ENCODE measurements at places on chromosomes 5 and 9.

GRCh38 chr5:77133061-77133758 lies 46.1 kb upstream of the ZBED3 start:
- no peak for DNase-seq

GRCh38 chr5:176485176-176485575 lies 37.0 kb downstream of the FAF2 start:
- DNase-seq, result no peak

DNA sequence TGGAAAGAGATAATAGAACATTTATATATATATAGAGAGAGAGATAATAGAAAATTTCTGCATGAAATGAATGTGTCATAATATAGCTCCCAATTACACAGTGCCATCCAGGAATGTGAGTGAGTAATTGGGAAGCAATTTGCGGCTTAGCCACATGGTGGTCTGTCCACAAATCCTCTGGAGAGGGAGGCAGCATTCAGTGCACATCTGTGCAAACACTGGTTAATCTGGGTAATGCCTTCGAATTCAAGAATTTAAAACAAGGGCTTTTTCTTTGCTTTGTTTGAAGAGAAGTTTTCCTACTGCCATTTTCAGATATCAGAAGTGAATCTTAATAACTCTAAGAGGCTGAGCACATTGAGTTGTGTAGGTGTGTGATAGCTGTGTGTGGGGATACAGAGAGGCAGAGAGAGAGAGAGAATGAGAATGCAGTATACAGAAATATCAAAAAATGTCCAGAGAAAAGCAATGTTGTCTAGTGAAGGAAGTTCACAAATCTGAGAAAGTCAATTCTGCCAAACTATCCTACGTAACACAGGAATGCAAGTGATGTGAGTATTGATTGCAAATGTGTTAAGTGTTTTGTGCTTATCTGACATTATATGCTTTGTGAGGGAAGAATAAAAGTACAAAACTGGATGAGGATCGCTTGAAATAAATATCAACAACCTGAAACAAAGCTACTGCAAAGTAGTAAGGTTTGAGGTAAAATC lies 134.6 kb downstream of the EDIL3 start:
- DNase-seq, result no peak

DNA sequence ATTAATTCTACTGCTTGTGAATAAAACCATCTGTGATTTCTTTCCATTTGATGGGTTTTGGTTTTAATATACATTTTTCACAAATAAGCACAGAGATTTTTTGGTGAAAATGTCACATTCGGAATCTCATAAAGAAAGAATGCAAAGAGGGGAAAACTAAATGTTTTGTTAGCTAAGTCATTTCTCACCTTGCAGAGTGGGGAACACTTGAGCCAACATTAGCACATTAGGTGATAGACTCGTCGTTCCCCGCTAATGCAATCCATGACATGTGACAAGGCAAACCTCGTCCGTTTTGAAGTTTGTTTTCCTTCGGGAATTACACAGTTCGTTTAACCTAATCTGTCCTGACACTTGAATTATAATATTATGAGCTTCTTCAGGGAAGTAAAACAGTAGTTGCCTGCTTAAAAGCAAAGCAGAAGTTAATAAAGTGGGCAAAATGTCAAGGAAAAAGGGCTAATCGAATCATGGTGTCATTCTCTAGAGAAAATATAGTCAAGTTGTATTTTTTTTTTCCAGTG lies 95.8 kb upstream of the LMX1B start:
- no peak for DNase-seq

- no peak for DNase-seq
Observed at GRCh38 chr5:5739490-5739945, 317.0 kb downstream of the ICE1 start.

- no peak for DNase-seq
Observed at GRCh38 chr5:117262572-117263131, 688.0 kb upstream of the SEMA6A start.

DNA sequence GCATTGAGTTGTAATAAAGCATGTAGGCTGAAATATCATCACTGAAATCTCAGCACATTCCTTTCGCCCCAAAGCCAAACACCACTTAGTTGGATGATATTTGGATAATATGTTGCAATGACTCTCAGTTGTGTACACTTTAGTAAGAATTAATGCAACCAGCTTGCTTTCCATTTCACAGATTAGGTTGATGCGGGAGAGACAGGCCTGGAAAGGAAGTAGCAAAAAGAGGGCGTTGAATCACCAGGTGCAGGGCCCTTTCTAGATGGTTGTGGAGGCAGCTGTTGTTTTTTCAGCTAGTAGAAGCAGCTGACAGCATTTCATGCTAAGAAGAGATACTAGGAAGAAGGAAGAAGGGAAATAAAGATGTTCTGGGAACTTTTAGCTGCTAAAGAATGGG lies 30.9 kb downstream of the DMRT3 start:
- DNase-seq, result no peak

DNA sequence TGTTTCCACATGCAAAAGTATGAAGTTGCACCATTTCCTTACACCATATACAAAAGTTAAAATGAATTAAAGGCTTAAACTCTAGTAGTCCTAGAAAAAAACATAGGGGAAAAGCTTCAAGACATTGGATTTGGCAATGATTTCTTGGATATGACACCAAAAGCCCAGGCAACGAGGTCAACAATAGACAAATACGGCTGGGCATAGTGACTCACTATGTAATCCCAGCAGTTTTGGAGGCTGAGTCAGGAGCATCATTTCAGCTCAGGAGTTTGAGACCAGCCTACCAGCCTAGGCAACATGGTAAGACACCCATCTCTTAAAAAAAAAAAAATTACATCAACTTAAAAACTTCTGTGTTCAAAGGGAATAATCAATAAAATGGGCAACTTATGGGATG lies 30.9 kb upstream of the SREK1 start:
- no peak for DNase-seq

DNA sequence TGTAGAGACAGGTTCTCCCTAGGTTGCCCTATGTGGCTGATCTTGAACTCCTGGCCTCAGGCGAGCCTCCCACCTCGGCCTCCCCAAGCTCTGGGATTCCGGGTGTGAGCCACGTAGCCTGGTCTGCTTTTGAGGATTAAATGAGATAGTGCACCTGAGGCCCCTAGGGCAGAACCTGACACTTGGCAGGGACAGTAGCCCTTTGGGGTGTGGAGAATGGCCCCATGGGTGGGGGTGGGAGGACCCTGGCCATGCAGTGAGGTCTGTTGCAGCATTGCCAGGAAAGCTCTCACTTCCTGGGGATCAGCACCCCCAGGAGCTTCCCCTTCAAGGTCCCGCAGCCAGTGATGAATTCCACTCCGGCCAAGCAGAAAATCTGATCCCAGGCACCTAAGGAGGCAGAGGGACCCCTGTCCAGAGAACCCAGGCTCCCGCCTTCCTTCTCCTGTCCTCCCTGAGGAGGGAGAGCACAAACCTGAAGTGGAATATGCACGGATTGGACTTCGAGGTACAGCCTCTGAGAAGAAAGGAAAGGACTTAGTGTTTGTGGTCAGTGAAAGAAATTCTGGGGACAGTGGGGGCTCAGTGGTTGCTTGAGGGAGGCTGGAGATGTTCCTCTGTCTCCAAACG lies 73.9 kb upstream of the UNC5A start:
- no peak for DNase-seq

DNA sequence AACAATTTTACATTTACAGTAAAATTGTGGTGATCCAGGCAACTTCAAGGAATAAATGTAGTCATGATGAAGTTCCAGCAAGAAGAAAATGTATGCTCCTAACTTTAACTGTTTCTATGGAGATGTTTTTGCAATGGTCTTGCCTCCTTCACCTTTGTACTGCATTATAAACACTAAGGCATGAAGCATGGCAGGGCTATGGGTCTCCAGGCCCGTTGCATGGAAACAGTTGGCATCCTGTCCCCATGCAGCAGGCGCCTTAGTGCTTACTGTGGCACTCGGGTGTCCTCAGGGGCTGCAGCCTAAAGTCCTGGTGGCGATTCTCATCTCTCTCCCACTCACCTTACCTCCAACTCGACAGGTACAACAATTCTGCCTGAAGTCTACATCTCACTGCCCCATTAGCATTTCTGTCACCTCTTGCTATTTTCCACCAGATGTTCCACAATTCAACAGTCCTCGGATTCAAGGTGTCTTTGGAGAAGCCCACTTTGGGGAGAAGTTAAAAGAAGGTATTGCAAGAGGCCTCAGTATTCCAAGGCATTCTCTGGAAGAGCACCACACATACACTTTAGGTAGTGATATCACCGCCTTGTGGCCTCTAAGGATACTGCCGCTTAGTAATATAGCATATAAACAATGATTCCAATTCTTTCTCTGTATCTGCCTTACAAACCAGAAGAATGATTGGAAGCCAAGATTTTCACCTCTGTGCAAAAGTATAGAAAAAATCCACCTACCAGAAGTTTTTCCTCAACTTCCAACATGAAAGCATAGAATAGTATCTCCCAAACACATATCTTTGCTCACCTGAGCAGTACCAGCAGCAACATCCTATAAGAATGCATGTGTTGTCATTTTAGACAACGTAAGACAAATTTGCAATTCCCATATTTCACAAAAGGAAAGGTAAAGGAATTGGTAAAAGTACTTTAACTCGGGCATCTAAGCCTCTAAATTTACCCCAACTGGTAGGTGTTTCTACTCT lies 5.1 kb downstream of the LIFR start:
- DNase-seq, result peak; percentile 52

- DNase-seq, result no peak
Observed at GRCh38 chr9:78713614-78714405, 416.9 kb downstream of the PSAT1 start.

GRCh38 chr5:154783774-154784460 lies 28.7 kb downstream of the LARP1 start:
- DNase-seq, result no peak

- no peak for DNase-seq
Observed at GRCh38 chr9:19457693-19458009, 48.8 kb downstream of the ACER2 start.

GRCh38 chr5:53416144-53416738 lies 64.2 kb upstream of the FST start:
- DNase-seq, result peak; percentile 17

DNA sequence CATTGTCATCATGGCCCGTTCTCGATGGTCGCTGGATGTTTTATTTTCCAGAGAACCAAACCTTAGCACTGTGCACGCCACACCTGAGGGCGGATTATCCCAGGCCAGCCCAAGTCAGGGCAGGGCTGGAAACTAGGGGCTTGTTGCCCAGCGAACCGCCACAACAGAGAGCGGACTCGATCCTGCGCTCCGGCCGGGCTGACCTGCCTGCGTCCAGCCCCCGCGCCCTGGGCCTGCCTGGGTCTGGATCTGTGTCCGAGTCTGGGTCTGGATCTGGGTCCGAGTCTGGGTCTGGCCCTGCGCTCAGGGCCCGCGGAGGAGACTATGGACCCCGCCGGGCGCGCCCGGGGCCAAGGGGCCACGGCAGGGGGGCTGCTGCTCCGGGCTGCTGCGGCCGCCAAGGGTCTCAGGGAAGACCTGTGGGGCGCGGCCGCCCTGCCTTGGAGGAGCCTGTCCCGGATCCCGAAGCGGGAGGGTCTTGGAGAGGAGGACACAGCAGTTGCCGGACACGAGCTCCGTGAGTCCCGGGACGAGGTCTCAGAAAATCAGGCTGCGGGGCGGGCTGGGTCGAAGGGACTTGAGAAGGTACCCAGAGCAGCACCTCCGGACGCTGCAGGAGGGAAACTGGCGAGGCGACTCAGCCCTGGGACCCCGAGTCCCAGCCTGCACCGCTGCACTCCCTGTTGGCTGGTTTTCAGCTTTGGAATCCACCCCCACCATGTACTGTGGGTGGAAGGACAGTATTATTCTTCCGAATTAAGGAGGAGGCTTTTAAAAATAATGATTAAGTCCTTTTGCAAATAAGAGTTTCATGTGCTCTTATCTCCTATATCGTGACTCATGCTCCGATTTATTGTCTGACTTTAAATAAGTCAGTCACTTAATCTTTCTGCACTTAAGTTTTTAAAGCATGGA lies at the start of gene ANKDD1B:
TSS of gene ANKDD1B (plus strand) at position 143 of the 915 bp plus-strand sequence. CDS start at position 325, 182 bp downstream.
- peak; percentile 68 for DNase-seq

- DNase-seq, result no peak
Observed at GRCh38 chr9:98087420-98088354, 31.2 kb downstream of the NANS start.

GRCh38 chr5:86461169-86461956 lies 156.4 kb upstream of the COX7C start:
- peak; percentile 80 for DNase-seq

DNA sequence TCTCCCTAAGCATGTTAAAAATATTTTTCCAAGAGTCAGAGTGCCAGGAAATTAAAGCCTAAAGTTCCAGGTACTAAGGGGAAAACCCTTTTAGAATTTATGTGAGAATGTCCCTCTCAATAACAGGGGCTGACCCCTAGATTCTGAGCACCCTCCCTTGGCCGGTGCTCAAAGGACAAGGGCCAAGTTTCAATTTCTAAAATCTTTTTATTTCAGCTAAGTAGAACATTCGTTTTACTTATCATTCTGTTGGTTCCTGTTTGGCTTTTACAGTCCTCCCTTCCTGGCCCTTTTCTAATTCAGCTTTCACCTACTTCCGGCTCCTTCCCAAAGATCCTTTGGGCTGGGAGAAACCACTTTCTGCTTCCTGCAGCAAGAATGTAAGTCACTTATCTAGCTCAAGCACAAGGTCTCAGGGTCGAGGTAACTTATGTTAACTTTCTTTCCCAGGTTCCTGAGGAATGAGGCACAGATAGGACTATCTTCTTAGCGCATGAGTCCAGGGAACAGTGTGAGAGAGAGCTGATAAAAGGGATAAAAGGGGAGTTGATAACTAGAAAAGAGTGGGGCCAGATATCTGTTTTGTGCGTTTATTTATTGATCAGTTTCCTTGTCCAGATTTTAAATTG lies 34.6 kb upstream of the F2RL2 start:
- no peak for DNase-seq

- peak; percentile 72 for DNase-seq
Observed at GRCh38 chr5:163347671-163348070, 89.7 kb upstream of the CCNG1 start.

- DNase-seq, result no peak
Observed at GRCh38 chr9:105281926-105282325, 37.5 kb downstream of the SLC44A1 start.

- DNase-seq, result no peak
Observed at GRCh38 chr5:4028384-4028783, 432.8 kb downstream of the IRX1 start.

GRCh38 chr9:111630182-111630963 lies 761 bp upstream of the DNAJC25 start:
- DNase-seq, result no peak

DNA sequence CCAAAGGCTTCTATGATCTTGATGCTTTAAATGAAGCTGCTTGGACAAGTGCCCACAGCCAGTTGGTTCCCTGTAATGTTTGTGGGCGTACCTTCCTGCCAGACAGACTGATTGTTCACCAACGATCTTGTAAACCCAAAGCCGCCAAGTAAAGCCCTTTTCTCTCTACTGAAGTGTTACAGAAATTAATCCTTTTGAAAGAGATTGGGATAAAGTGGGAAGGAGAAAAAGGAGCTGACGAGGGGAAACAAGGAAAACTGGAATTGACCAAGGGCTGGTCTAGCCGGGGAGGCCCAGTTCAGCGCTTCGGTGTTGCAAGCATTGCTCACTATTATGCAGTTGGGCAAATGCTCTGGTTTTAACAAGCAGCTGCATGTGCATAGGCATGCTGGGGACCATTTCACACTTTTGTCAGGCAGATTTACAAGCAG lies 53.2 kb downstream of the ZNF474 start:
- DNase-seq, result peak; percentile 78

- no peak for DNase-seq
Observed at GRCh38 chr5:117872798-117873368, 1115.5 kb downstream of the DTWD2 start.
